Activated CD8-positive, alpha-beta memory T cell treated with anti-CD3 and anti-CD28 coated beads for 1 hour (primary cell): ENCODE measurements at places on chromosomes 3 and 15.

DNA sequence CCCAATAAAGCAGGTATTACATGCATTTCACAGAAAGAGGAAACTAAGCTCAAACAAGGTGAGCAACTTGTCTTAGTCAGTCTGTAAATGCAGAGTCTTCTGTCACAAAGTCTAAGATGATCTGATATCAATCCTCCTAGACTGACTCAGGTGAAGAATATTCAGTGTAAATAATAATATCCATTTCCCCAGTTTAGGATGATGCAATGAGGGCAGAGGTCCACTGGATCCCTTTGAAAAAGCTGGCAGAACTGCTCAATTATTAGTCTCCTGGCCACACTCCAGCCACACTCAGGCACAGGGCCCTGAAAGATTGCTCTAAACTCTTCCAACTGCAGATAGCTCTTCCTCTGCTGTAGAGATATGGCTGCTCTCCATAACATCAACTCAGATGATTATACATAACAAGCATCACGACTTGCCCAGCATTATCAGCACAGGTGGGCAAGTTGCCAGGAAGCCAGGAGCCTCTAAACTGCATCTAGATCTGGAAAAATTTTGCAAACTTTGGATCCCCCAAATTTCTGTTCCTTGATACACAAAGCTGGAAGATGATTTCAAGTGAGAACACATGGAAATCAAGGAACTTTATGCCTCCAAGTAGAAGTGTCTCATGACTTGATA, 129.8 kb upstream of the CPNE4 start:
- no peak for DNase-seq

- DNase-seq: no peak
Observed at GRCh38 chr3:135165260-135165659, 370.2 kb downstream of the EPHB1 start.

DNA sequence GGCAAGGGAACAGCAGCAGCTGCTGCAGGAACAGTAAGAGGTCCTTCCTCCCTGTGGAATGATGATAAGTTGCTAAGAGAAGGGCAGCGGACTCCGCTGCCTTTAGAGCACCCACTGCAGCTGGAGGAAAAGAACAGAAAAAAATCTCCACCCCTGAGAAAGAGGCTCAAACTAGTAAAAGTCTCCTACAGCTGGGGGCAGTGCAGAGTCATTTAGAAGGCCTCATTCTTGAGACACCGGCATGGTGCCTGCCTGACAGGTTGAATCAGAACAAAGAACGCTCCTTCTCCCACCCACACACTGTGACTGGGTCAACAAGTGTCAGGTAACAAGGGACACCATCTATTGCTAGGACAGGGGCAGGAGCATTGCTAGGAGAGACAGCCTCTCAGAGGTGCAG, 188.4 kb downstream of the ABHD5 start:
- DNase-seq: no peak

DNA sequence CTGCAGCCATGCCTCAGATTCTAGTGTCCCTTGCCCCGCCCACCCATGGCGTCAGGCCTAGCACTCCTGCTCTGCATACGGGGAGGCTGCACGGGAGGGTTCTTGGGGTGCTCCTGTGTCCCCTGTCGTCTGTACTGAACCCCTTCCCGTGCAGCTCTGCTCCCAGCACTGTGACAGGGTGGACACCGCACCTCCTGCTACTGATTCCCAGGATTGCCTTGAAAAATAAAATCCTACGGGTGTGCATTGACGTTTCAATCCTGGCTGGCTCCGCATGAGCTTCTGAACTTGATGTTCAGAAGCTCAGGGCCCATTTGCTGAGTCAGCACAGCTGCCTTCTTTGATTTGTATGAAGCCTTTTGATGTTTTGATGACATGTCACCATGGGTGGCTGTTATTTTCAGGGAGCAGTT, 176.4 kb downstream of the APBA2 start:
- DNase-seq: no peak

- no peak for DNase-seq
Observed at GRCh38 chr3:31922962-31923361, 58.1 kb downstream of the OSBPL10 start.

DNA sequence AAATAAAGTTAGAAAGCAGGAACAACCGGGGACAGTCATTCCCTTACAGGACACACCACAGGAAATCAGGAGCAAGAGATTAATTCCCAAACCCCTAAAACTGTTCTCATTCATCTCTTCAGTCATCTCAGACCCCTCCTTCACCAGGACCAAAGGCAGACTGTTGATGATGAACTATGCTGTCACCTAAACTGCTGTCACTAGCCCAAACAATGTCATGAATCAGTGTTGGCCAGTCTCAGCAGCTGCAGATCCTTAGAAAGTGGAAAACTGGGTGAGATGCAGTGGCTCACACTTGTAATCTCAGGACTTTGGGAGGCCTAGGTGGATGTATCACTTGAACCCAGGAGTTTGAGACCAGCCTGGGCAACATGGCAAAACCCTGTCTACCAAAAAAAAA, 909.6 kb downstream of the ROBO1 start:
- DNase-seq: no peak

- no peak for DNase-seq
Observed at GRCh38 chr3:188916934-188917401, 254.8 kb upstream of the TPRG1 start.

DNA sequence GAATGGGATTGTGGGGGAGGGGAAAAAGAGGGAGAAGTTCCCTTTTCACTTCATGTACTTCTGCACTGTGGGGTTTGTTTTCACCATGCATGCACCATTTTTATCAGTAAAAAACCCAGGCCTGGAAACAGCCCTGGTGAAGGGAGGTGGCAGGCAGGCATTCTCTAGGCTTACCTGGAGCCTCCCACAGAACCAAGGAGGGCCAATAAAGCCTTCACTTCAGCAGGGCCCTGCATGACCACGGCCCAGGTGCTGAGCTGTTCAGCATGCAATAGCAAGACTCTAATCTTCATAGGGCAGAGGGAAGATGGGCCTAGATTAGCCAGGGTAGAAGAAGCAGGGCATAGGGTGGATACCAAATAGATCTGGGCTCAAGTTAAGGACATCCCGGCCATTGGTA, 49.6 kb downstream of the SCN5A start:
- no peak for DNase-seq

- no peak for DNase-seq
Observed at GRCh38 chr3:99191186-99191585, 289.7 kb upstream of the DCBLD2 start.

GRCh38 chr3:112817271-112817670, 29.4 kb downstream of the CD200R1L start:
- no peak for DNase-seq

GRCh38 chr3:51928438-51928837, 13.3 kb downstream of the RRP9 start:
- no peak for DNase-seq

- no peak for DNase-seq
Observed at GRCh38 chr3:196214783-196215441, 1.4 kb upstream of the SLC51A start.

DNA sequence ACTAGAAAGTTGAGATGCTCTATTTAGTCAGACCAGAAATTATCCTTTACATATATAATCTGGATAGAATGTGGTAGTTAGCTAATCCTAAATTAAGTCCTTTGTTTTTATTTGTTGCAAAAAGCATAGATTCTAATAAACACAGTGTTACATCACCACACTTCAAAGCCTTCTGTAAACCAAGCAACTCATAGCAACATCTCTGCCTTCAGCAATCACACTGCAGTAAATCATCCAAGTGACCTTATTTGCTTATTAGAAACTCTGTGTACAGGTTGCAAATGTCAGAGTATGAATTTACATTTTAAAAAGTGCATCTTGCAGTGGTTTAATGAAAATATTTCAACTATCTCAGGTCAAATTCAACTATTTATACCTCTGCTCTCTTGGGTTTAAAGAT, 242.5 kb downstream of the GBE1 start:
- DNase-seq: no peak

DNA sequence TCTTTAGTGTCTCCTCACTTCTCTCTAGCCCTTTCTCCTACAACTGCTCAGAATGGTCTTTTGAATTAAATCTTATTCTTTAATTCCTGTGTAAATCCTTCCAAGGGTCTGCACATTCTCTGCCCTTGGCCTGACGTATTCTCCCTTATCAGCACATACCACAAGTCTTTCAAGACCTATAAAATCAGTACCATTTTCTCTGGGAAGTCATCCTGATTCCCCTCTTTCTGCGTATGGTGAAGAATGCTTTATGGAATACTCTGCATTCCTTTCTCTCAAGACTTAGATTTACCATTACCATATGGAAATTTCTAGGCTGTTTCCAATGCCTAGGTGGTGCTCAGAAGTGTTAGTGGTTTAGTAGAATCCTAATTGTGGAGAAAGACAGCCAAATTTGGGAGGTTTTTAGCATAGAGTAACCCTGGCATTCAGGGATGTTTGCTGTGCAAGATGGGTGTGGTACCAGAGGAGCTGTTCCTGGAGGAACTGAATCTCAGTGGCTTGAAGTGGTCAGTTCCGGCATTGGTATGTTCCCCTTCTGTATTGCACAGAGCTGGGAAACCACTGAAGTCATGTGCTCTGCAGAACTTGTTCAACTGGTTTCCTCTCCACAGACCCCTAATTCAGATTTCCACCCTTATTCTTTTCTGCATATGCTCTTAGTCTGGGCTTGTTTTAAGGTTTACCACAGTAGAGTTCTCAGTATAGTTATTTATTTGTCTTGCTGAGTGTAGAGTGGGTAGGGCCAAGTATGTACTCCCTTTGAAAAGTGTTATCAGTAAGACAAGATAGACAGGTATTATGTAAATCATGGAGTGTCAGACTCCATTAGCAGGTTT, 24.5 kb downstream of the IQGAP1 start:
- no peak for DNase-seq

GRCh38 chr3:188243124-188243795, 89.3 kb downstream of the LPP start:
- no peak for DNase-seq

DNA sequence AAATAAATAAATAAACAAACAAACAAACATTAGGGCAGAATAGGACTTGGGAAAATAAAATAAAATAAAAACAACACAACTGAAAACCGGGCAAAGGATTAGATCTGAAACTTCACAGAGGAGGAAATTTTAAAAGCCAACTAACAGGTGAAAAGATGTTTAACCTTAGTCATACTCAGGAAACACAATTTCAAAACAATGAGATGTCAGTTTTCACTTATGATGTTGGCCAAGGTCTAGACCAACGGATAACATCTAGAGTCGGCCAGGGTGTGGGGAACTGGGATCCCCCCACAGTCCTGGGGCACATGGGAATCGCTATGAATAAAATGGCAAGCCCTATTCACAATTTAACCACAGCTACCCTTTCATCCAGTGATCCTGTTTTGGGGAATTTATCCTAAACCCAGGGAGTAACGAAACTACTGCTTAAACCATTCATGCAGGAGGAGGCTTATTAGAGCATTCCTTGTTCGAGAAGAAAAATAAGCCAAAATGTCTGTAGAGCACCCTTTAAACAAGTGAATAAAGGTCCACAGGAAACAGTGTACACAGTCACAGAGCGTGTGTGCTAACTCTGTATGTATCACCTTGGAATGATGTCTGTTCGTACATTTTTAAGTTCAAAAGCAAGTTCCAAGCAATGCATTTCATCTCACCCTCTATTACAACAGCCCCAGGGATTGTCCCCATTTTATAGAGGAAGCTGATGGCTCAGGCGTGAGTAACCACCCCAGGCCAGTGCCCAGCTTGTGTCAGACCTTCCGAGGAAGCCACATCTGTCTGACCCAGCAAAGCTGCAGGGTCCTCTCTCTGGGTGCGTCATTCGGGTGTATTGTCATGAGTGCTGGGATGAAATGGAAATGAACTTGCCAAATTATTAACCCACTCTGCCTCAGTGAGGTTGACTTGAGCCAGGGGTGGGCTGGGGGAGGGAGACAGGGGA, 6.3 kb upstream of the ANPEP start:
- DNase-seq: no peak

DNA sequence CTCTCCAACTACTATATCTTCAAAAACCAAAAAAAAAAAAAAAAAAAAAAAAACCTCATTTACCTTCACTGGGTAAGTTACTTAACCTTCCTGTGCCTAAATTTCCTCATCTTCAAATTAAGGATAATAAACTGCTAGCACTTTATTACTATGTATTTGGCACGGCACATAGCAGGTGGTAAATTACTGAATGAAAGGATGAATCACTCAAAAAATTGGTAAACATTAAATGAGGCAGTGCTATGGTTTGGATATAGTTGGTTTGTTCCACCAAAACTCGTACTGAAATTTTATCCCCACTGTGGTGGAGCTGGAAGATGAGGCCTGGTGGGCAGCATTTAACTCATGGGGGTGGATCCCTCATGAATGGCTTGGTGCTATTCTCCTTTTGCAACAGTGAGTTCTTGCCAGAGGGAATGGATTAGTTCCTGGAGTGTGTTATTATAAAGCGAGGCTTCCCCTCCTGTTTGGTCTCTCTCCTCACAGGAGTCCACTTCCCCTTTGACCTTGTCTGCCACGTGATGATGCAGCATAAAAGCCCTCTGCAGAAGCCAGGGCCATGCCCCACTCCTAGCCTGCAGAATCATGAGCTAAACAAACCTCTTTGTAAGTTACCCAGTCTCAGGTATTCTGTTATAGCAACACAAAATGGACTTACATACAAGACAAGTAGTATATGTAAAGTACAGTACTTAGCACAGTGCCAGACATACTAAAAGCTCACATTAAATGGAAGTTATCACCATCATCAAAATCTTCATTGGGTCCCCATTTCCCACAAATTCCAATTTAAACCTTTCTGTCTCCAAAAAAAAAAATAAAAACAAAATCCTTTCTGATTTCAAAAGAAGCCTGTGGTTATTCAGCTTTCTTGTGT, 20.6 kb downstream of the DCUN1D1 start:
- no peak for DNase-seq

DNA sequence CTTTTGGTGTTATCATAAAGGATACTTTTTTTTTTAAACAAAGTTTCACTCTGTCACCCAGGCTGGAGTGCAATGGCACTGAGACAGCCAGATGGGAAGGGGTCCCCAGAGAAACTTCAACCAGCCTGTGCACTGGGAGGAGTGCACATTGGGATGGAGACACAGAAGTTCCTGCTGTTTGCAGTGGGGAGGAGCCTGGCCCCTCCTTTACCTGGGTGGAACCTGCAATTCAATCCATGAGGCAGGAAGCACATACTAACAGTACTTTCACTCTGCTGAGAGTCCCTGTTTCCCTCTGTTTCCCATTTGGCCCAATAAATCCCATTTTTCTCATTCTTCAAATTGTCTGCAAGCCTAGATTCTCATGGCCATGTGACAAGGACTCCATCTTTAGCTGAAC, 42.3 kb upstream of the LHFPL4 start:
- DNase-seq: no peak

GRCh38 chr15:61057376-61057775, 171.7 kb downstream of the RORA start:
- DNase-seq: no peak

GRCh38 chr3:171297951-171298350, 162.3 kb downstream of the TNIK start:
- no peak for DNase-seq
